Liver (tissue), 10 donors: ENCODE measurements at places on chromosomes 2 and 18.

GRCh38 chr18:2903006-2903405, 56.2 kb downstream of the EMILIN2 start:
- DNase-seq: no peak

GRCh38 chr2:67321588-67321903, 75.6 kb upstream of the ETAA1 start:
- DNase-seq: no peak

DNA sequence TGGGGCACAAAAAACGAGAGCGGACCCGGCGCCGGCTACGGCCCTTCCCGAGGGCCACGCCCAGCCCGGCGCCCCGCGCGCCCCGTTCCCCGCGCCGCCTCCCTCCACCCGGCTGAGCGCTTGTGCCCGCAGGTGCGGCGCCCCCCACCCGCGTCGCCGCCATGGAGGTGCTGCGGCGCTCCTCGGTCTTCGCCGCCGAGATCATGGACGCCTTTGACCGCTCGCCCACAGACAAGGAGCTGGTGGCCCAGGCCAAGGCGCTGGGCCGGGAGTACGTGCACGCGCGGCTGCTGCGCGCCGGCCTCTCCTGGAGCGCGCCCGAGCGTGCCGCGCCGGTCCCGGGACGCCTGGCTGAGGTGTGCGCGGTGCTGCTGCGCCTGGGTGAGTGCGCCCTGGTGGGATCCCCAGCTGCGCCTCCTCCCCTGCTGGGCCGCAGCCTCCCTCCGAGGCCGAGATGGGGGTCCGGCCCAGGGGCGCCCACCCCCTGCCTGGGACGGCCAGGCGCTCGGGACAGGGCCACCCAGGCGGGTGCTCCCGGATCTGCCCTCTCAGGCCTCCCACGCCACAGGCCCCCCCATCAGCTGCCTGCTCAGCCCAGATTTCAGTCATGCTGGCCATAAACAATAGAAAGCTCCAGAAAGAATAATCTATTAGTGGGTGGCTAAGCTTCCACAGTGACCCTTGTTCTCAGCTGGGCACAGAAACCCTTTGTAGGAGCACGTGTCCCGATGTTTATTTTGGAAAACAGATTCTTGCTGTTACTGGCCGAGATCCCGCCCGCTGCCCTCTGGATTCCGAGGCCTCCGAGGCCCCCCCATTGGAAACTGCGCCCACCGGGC, 997 bp downstream of the BOK start:
- DNase-seq: no peak

DNA sequence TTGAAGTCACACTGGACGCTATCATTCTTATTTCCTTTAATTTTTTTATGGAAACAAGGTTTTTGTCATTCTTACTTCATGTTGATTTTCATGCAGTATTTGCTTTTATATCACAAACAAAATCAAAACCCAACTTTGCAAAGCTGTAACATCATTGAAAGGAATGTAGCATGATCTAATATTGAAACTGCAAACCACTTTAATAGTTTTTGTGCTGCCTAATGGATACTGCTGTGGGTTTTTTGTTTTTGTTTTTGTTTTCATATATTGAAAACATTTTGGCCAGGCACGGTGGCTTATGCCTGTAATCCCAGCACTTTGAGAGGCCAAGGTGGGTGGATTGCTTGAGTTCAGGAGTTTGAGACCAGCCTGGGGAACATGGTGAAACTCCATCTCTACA, 81.6 kb downstream of the MAP2 start:
- no peak for DNase-seq

- no peak for DNase-seq
These were observed 45.1 kb downstream of the NTSR2 start for GRCh38 chr2:11624893-11625292.

DNA sequence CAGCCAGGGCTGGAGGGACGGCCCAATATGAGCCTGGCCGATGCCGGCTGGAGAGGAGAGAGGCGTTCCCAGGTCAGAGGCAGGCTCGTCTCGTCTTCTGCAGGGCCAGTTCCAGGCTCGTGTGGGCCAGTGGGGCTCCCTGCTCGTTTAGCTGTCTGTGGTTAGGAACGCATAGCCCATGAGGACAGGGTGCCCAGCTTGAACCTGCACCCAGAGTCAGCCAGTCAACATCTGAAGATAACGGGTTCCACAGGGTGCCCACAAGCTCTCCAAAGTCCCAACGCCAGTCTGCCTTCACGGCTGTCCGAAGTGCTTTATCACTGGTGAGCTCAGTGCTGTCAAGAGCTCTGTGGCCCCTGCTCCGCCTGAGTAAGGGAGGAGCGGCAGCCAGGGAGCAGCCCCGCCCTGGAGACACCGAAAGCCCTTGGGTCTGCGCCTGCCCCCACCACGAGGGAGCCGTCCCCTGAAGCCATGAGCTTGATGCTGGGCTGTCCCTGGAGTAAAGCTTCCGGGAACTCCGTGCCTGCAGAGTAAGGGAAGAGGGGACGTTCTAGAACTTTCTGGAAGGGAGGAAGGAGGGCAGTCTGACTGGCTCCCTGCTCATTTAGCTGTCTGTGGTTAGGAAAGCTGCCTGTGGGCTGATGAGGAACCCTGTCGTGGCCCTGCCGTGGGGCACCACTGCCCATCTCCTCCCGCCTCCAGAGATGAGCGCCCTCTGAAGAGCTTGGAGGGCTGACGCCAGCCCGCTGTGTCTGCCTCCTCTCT, 2.7 kb upstream of the HSBP1L1 start:
- no peak for DNase-seq

- DNase-seq: no peak
These were observed 299.0 kb downstream of the MYCN start for GRCh38 chr2:16239296-16239850.

DNA sequence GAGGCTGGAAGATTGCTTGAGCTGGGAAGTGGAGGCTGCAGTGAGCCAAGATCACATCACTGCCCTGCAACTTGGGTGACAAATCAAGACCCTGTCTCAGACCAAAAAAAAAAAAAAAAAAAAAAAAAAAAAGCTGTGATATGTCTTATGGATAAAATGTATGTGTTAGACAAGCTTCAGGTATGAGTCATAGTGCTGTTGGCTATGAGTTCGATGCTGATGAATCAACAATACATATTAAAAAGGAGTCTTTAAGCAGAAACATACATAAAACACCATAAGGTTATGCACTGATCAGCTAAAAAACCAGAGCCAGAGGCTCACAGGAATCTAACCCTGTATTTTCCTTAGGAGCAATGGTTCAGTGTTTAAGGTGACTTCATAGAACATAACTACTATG, 332.3 kb downstream of the NCKAP5 start:
- DNase-seq: no peak

GRCh38 chr2:44553456-44553855, 191.7 kb downstream of the CAMKMT start:
- DNase-seq: no peak

DNA sequence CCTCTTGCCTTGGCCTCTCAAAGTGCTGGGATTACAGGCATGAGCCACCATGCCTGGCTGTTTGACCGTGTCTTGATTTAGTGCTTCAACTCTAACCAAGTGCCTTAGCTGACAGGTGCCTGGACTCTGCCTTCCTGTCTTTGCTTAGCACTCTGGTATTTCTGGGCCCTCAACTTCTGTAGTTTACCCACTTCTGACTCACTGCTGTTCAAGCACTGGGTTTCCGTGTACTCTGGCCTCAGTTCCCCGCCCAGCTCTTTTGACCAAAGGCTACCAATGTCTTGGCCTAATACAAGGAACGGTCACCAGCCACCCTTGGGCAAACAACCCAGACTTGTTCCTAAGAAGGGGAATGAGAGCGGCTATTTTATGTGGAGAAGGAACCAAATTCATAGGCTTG, 35.7 kb upstream of the CABLES1 start:
- DNase-seq: no peak

DNA sequence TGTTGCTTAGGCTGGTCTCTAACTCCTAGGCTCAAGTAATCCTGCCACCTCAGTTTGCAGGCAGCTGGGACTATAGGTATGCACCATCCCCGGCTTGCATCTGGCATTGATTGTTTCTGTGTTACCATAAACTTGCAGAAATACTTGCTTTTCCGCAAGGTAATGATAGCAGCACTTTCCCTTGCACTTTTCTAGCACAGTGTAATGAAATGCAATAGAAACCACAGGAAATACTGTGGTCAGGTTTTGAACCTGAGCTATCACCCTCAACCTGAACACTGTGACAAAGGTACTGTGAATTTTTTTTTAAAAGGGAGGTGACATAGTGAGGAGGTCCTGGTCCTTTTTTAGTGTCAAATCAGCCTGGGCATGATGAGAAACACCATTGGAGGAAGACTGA, 38.3 kb downstream of the DHRS9 start:
- no peak for DNase-seq
